ENCODE measurements at places on chromosomes 1 and 21.

DNA sequence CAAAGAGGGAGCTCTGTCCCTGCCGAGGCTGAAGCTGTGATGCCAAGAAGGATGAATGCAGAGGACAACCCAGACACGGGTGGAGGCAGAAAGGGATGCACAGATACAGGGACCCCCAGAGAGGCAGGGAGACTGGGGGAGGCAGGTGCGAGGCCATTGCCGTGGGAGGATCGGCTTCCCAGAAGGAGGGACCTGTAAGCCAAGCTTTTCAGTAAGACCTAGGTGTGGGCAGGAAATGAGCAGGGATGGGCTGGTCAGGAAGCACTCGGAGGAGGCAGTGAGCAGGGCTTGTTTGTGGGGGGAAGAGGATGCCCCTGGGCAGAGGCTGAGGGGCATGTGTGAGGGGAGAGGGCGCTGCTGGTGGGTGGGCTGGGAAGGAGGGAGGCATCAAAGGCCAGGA is 67.7 kb upstream of the WNT4 start:
- no peak for DNase-seq

GRCh38 chr1:233863901-233864545 is 40.5 kb upstream of the SLC35F3 start:
- DNase-seq = no peak

- DNase-seq = no peak
Observed at GRCh38 chr1:61158591-61158990, 76.2 kb downstream of the NFIA start.

- no peak for DNase-seq
Observed at GRCh38 chr1:16178596-16179497, 23.0 kb upstream of the EPHA2 start.

DNA sequence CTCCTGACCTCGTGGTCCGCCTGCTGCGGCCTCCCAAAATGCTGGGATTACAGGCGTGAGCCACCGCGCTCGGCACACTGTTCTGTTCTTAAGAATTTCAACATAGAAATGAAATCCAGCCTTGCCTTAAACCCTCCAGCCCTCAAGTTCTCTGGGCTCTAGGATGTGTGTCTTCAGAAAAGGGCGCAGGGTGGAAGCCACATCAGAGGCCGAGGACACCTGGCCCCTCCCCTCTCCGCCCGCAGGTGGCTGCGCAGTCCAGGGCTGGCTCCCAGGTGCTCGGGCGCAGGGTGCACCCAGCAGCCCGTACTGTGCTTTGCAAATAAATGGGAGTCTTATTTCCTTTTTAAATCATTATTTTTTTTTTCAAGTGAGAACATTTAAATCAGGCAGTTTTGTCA is 2.0 kb upstream of the C1orf174 start:
- DNase-seq = no peak

- no peak for DNase-seq
Observed at GRCh38 chr1:206967096-206967849, 3.0 kb downstream of the FCAMR start.

GRCh38 chr1:174788981-174789380 is 210.8 kb upstream of the CACYBP start:
- no peak for DNase-seq

DNA sequence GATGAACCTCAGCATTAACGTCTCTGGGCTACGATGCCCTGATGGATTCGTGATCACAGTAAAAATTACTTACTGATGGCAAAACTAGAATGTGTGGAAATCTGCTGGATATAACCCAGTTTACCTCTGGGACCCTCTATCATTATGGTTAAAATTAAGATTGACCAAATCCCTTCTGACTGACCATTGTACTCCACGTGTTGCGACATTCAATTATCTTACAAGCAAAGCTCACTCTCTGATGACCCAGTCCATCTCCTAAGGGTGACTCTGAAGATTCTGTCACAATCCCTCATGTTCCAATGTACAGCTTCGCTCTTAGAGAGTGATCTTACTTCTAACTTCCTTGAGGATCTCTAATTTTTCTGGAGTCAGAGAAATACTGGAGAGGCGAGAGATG is 288.5 kb upstream of the RUNX1 start:
- DNase-seq = no peak

DNA sequence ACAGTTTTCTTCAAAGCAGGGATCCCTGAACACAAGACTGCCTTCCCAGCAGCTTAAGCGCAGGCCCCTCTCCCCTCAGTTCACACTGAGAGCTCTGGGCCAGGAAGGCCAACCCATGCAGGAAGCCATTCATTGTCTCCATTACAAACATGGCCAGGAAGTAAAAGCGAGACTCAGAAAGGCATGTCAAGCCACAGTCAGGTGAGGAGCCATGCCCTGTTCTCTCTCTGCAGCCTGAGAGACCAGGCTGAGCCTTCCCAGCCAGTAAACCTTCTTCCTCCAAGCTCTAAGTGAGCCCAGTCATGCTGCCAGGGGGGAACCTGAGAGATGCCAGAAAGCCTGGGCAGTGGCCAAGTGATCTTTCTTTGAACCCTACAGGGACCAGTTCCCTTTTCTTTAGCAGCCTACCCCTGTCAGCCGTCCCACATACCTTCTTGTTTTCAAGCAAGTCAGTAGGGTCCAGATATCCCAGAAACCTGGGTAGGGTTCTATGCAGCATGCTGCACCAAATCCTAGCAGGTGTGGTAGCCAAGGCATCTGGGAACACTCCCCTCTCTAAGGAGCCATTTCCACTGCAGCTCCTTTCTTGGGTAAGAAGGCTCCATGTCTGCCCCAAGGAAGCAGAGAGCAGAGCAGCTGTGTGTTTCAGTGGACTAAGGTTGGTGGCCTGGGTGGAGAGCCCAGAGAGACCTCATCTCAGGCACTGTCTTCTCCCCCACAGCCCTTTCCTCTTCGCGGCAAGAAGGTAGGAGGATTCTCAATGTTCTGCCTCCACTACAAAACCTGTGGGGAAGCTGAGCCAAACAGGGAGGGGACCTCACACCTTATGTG is 977 bp downstream of the TRAF3IP3 start:
- DNase-seq = no peak

DNA sequence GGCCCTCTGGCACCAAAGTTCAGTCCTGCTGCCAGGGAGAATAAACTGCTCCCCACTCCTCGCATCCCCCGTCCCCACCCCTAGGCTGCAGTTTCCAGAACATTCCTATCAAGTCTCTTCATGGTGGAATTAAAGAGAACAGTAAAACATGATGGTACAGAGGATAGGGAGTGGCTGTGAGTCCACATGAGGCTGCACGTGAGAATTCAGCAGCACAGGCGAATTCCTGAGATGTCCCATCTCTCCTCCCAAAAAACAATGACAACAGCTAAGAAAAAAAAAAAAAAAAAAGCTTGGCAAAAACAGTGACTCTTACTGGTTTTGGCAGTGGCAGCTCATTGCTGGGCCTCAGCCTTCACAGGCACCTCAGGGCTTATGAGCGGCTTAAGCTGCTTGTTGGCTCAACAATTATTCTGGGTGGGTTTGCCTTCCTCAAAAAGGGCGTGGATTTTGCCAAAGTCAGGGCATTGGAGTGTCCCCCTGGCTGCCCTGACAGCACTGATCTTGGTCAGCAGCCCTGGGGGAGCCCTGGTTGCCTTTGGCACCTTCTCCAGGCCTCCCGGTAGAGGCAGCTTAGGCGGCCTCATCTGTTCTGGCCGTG is 5.7 kb upstream of the IFFO2 start:
- DNase-seq = no peak

DNA sequence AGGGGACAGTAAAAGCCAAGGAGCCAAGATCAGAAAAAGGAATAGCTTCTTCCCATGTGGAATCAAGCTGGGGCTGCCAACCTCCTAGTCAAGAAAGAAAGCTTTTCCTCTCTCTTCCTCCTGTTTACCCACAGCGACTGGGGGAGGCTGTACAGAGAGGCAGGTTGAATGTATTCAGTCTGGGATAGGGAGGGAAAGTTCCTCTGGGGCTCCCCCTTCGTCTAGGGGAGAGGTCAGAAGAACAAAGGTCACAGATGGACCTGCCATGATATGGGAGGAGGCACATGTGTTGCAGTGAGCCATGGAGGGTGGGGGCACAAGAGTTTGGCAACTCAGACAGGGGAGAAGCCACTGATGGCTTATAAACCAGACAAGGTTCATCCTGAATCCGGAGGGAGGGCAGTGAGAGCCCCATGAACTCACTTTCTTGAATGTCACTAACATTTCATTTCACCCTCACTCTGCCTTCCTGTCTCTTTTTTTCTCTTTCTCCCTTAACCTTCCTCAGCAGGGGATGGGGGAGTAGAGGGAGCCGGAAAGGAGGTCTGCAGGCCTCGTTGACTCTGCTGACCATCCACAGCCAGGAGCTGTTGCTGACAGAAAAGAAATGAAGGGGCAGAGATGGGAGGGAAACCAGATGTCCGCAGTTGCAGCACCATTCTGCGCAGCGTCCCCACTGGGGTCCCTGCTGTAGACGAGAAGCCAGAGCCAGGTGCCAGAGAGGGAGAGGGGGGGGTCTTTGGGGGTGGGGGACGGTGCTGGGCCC is 61.1 kb downstream of the PLXNA2 start:
- no peak for DNase-seq

GRCh38 chr1:207431508-207431907 is 22.6 kb upstream of the CR2 start:
- no peak for DNase-seq

GRCh38 chr21:37149411-37149810 is 76.4 kb downstream of the TTC3 start:
- no peak for DNase-seq

DNA sequence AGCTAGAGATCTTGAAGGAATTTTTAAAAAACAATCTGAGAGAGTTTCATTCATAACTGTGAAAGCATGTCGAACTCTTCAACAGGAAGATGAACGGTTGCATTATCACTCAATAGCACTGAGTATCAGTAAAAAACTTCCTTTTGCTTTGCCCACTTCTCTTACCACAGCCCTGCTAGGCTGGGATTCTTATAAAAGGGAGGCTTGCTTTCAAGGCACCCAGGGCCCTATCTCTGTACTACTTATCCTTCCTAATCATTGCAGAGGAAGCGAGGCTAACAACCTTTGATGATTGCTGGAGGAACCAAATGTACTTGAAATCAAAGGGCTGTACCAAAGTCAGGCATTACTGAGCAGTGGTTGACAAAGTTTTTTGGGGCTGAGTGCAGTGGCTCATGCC is 71.2 kb downstream of the SNRPE start:
- DNase-seq = no peak

DNA sequence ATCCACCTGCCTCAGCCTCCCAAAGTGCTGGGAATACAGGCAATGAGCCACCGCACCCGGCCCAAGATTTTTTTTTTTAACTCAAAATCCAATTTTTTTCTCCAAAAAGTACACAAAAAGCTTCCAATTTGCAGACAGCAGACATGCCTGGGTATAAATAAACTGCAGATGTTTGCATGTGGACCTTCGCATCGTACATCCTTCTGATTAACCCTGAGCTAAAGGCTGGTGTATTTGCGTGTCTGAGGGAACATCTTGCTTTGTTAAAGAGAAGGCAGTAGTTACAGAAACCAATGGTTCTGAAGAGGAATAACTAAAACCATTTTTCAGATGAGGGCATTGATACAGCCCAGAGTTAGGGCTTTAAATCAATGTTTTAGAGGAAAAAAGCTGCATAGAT is 12.7 kb downstream of the BCAR3 start:
- no peak for DNase-seq

- DNase-seq = no peak
Observed at GRCh38 chr1:17773591-17774326, 18.6 kb downstream of the ACTL8 start.

- DNase-seq = no peak
Observed at GRCh38 chr1:202852163-202852904, 36.6 kb downstream of the RABIF start.

GRCh38 chr1:63916485-63917360 is 142.9 kb downstream of the ROR1 start:
- no peak for DNase-seq

- no peak for DNase-seq
Observed at GRCh38 chr1:118986555-118987467, 1.3 kb downstream of the TBX15 start.

DNA sequence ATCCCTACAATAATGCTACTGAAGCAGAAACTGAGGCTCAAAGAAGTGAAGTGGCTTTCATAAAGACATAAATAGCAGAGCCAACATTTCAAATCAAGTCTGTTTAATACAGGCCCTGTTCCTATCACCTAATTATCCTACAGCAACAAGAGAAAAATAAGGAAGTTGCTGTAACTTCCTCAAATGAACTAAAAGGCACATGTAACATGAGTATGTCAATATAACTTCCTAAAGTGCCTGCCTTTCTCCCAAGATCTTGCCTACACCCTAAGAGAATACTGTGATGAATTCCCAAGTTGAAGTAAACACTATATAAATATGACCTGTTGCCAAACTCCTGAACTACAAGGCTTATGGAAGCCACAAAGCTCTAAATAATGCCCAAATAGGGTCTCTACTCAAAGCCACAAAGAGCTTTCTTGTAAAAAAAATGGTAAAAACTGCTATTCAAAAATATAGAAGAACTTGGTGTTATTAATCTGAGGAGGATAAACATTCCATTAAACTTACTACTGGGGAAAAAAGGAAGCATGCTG is 8.6 kb downstream of the BEND5 start:
- DNase-seq = no peak

GRCh38 chr1:200090252-200091159 is 63.0 kb downstream of the NR5A2 start:
- no peak for DNase-seq
